Stimulated activated CD8-positive, alpha-beta memory T cell treated with anti-CD3 and anti-CD28 coated beads, Interleukin-4, amount 100 ng/mL, for 1 hour (primary cell): ENCODE measurements at places on chromosomes 2 and 18.

- DNase-seq, result no peak
Measured at GRCh38 chr2:3379339-3379646, 201 bp upstream of the TRAPPC12 start.

DNA sequence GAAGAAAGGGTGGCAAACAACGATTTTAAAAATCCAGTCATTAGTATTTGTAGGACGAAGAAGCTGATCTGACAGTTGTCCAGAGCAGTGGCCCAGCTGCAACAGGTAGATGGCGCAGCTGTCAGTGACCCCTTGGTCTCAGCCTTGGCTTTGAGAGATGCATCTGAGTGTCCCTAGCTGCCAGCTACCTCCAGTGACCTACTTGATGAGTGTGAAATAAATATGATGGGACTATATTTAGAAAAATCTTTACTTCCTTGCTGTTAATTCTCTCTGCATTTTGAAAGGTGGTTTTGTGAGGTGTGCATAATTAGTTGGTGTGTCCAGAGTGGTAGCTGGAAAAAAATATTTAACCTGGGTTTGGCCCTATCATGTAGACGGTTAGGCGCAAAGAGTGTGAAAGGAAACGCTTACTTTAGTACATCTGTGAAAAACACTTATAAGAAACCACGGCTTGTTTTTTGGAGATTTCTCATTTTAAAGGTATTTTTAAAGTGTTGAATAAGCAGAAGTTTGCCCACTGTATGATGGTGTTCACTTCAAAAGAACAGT lies 963 bp downstream of the INPP1 start:
- DNase-seq, result no peak

- no peak for DNase-seq
Measured at GRCh38 chr2:40279001-40279400, 172.9 kb downstream of the SLC8A1 start.

DNA sequence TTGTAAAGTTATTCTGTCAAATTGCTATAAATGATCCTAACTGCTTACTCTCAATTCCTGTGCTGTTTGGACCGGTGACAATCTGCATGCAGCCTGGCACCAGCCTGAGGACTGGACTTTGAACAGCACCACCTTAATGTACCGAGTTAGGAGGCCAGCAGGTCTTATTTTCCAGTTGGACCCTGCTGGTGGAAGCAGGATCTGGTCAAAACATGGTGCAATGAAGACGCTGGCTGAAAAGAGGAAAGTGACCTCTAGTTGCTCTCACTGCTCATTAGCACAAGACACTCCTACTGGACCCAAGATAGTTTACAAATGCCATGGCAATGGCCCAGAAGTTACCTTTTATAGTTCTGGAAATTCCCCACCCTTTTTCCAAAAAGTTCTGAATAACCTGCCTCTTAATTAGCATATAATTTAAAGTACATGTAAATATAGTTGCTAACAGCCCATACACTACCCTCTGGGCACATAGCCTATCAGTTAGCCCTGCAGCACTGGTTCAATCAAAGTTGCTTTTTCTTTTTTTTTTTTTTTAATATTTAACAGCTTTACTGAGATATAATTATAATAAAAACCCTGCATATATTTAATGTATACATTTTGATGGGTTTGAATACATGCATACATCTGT lies 35.8 kb downstream of the RBKS start:
- no peak for DNase-seq

GRCh38 chr18:3401669-3402620 lies 48.0 kb upstream of the TGIF1 start:
- DNase-seq, result no peak

DNA sequence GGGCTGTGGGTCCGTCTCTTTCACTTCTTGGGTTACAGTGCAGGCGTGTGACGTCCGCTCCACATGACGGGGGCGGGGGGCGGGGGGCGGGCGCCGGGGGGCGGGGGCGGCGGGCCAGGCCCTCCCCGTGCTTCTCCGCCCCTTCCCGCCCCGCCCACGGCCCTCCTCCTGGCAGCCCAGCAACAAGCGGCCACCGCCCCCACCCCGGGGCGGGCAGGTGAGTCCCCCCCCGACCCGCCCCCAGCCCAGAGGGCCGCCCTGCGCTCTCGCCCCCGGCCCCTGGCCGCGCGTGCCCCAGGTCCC lies 3.6 kb downstream of the ZNF516 start:
- DNase-seq, result peak; percentile 61

- DNase-seq, result no peak
Measured at GRCh38 chr2:224211181-224211480, 172.0 kb upstream of the SERPINE2 start.

DNA sequence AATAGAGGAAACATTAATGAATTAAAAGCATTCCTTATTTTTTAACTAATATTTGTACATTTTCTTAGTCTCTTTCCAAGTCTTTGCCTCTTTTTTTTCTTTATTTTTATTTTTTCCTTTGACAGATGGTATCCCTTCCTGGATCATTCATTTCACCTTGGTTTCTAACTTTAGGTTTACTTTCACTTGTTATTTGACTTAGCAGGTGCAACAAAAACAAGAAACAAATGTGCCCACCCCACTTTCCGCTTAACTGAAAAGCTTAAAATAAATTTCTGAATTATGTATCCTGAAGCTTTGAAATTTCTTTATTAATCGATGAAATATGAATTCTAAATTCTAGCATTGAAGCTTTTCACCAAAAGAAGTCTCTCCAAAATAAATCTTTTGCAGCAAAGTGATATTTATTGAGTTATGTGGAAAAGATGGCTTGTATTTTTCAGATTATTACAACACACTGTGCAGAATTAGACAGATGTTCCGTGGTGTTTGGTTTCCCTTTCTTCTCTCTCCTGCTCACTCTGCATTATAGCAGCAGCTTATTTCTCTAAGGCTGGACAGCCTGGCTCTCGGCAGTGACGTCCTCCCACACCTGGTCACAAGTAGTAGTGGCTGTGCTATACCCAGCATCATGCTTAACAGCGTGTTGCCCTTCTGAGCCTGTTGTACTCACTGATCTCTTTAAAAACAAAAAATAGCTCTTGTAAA lies 99.1 kb upstream of the ZNF397 start:
- DNase-seq, result no peak

- DNase-seq, result no peak
Measured at GRCh38 chr2:88010136-88010535, 6.2 kb downstream of the RNU2-63P start.

DNA sequence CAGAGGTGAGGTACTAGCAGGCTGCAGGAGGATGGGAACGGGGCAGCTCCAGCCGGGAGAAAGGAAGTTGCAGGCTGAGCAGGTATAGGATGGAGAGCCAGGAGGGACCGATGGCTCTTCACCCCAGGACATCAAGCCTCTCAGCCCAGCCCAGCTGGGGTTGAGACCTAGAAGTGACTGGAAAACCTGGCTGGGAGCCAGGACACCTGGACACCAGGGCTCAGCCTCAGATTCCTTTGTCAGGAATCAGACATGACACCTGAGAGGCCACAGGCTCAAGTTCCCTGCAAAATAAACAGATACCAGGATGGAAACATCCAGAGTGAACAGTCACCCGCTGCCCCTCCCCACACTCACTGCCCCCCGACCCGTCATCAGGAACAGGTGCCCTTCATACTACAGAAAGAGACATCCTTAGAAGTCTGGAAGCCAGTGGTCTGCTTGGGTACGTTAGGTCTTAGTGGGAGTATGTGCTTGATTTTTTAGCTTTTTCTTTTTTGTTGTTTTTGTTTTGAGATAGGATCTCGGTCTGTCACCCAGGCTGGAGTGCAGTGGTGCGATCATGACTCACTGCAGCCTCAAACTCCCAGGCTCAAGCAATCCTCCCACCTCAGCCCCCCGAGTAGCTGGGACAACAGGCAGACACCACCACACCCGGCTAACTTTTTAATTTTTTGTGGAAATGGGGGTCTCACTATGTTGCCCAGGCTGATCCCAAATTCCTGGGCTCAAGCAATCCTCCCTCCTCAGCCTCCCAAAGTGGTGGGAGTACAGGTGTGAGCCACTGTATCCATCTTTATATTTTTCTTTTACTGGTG lies 95.7 kb upstream of the STPG4 start:
- no peak for DNase-seq

DNA sequence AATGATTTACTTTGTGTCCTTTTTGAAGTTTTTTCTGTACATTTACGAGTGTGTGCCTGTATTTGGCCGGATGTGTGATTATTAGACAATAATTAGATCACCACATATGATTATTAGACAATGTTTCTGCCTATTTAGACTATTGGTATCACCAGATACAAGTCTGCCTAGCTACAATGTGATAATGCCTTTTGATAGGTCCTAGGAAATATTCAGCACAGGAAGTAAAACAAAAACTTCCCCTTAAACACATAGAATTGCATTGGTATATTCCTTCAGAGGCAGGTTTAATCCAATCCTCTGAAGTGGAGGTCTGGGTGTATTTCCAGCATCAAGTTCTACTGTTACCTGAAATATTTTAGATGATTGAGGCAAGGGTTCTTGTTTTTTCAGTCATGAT lies 275.1 kb downstream of the TGIF1 start:
- no peak for DNase-seq

DNA sequence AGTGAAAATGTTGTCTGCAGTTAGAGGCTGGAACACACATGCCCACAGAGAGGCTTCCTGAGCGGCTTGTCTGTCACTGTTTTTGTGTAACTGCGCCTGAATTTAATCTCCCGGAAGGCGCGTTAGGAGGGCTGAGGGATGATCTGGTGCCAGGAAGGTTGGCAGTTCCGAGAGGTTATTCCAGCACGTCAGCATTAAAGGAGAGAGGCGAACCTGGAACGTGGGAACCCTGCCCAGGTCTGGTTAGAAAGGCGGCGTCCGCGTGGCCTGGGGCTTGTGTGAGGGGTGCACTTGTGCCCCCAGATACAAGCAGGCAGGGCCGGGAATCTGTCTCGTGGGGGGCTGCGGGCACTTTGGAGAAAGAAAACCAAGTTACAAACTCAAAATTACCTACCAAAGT lies 75.3 kb downstream of the NFATC1 start:
- DNase-seq, result no peak

- no peak for DNase-seq
Measured at GRCh38 chr2:27221166-27221565, 4.0 kb downstream of the CAD start.

DNA sequence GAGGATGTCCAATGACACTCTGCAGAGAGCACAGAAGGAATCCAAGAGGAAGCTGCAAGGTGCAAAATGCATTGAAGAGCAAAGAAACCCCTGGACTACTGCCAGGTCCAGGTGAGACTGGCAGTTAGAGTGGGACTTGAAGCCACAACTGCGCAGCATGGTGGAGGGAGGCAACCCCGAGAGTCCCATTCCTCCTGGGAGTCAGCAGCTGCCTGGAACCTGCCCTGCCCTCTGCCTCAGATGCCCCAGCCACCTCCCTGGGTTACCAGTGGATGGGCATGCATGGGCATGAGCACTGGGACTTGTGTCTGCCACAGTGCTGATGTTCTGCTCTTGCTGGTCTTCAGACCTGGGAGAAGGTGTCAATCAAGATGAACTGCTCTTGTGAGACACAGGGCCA lies 43.2 kb downstream of the ANKMY1 start:
- no peak for DNase-seq

- no peak for DNase-seq
Measured at GRCh38 chr2:52676056-52676455, 1091.5 kb upstream of the CHAC2 start.

- DNase-seq, result no peak
Measured at GRCh38 chr2:210776756-210777155, 220.4 kb downstream of the CPS1 start.

GRCh38 chr2:182359990-182360662 lies 66.7 kb downstream of the PDE1A start:
- DNase-seq, result no peak

DNA sequence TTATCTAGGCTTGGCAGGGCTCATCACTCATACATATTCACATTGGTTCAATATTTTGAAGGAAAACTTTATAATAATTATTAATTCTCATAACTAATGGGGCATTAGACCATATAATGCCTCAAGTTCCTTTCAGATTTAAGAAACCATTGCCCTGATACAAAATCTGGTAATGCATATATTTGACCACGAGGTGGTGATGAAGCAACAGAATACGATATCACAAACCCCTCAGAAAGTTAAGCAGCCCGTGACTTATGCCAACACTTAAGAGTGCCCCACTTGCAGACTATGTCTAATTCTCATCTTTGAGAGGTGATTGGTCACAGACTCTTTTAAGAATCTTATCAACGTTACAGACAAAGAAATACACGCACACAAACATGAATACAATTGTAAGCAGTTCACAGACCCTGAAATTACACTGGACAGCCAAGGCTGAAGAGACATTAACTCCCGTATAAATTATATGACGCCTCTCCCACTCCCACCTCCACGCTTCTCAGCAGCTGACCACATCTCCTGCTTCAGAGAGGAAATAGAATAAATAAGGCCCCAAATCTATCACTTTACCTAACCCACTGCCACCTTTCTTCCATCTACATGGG lies 20.7 kb upstream of the DNAH6 start:
- DNase-seq, result no peak

- peak; percentile 25 for DNase-seq
Measured at GRCh38 chr2:191115391-191115790, 35.4 kb downstream of the STAT4 start.

GRCh38 chr2:6864923-6865345 lies 773 bp downstream of the CMPK2 start:
- DNase-seq, result no peak

- no peak for DNase-seq
Measured at GRCh38 chr2:183250061-183250460, 125.8 kb downstream of the NUP35 start.

- no peak for DNase-seq
Measured at GRCh38 chr2:173044686-173045085, 31.0 kb upstream of the MAP3K20 start.

DNA sequence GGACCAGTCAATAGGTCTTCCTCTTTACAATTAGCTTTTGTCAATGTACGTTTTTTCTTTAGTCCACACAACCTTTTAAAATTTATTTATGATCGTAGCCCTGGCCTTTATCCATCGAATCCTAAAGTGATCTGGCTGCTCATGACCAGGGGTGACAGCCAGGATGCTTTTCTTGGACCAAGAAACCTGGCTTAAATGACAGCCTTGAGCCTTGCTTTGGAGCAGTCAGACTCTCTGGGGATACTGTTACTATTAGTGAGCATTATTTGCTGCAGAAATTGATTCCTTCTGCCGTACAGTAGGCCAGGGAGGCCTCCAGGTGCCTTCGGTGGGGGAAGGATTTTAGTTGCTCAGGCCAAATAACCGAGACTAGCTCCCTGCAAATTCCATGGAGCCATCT lies 70.2 kb downstream of the AGAP1 start:
- no peak for DNase-seq

DNA sequence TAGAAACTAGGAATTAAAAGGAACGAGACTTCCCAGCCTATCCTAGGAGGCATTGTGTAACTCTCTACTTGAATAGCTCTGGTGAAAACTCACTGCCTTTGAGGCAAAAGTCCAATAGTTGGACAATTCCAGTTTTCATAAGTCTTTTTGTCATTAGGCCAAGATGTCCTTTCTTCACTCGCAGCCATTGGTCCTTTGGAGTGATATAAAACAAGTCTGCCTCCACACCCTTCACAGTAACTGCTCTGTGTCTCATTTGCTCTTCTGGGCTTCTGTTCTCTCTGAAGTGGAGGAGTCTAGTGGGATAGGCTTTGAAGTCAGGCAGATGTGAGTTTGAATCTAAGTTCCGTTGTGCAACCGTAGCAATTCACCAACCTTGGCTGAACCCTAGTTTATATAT lies 28.2 kb downstream of the ANTXR1 start:
- DNase-seq, result no peak

GRCh38 chr2:100291152-100291970 lies 30.9 kb downstream of the LONRF2 start:
- peak; percentile 25 for DNase-seq
